Chondrocyte (in vitro differentiated cells): ENCODE measurements at places on chromosomes 3 and 15. TPM values are rescaled to one million over a fixed set of nuclear protein-coding genes. Genes with fewer than 3 reads are reported as not detected.

The ELP6 gene
- 28.8 to 42.9 TPM (median 30.2 TPM) in 3 replicates for total RNA-seq

DNA sequence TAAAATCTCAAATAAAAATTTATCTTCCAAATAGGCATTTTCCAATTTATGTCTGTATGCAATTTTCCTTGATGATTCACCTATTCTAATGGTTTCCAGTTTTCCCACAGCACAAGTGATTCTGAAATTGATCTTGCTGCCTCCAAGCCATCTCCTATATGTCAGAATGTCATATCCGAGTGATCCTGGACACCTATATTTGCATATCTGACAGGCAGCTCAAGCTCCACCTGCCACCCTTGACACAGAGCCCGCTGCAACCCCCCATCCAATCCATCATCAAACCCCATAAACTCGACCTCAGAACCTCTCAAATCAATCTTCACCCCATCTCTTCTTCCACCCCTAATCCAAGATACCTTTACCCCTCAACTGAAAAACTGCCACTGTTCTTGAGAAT lies 579.5 kb downstream of the EPHB1 start:
- no peak overlapping the region for H3K27ac ChIP-seq
- no peak for DNase-seq
- H3K4me3 ChIP-seq = no peak overlapping the region
- no peaks in the 10 kb centered on the region for H3K27me3 ChIP-seq
- no peaks in the 10 kb centered on the region for H3K36me3 ChIP-seq

DNA sequence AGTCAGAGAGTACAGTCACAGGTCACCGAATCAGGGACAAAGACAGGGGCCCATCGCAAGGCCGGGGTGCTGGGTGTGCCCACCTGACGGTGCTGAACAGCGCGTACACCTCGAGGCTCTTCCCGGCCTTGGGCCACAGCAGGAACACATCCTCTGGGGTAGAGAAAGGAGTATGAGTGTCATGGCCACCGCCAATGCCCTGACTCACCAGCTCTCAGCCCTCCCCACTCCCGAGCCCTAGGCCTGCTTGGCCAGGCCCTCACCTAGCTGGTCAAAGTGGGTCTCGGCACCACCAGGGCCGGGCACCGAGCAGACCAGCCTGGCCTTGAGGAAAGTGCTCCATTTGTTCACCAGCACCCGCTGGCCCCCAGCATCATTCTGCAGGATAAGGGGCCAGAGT lies 4.2 kb downstream of the SEMA3G start:
- DNase-seq = no peak
- H3K27me3 ChIP-seq = no peaks in the 10 kb centered on the region
- no peaks in the 10 kb centered on the region for H3K36me3 ChIP-seq
- peaks cover 2% of the 10 kb centered on the region for H3K4me1 ChIP-seq
- H3K4me3 ChIP-seq = no peak overlapping the region
- H3K27ac ChIP-seq = no peak overlapping the region

The SERINC4 gene
- not detected in 3 replicates for total RNA-seq
